Lung (tissue), 17 donors: ENCODE measurements at places on chromosomes 5 and 9. TPM values are rescaled to one million over a fixed set of nuclear protein-coding genes. Genes with fewer than 3 reads are reported as not detected.

DNA sequence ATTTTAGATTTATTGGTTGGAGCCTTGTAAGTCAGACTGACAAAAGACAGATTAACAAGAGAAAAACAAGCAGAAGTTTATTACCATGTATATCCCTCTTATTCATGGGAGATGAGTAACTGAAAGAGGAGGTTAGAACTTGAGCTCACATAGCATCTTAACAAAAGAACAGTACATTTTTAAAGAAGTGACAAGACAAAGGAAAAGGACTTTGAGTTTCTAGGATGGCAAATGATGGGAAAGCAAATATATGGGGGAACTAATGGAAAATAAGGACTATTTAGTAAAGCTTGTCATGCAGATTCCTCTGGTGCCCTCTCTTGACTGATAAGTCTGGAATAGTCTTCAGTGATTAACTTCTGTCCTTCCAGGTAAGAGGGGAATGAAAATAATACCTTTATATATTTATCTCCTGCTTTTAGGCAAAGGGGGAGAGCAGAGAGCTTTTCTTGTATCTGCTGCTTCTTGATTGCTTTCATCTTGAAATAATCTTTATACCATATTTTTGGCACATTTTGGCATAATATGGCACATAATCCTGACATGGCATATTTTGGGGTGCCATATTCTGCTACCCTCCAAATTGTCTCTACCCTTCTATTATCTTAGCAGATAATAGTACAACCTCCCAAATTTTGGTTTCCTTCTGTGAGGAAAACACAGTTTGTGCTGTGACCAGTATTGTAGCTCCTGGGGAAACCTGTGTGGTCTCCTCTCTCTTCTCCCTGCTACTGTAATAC lies 206.8 kb downstream of the TMC1 start:
- H3K4me3 ChIP-seq, result no peak overlapping the region
- DNase-seq, result no peak
- no peaks in the 10 kb centered on the region for H3K27me3 ChIP-seq
- no peak overlapping the region for H3K27ac ChIP-seq

- no peaks in the 10 kb centered on the region for H3K27me3 ChIP-seq
- H3K27ac ChIP-seq, result no peak overlapping the region
- H3K36me3 ChIP-seq, result no peaks in the 10 kb centered on the region
- no peak for DNase-seq
These were observed 7.6 kb upstream of the AK3 start for GRCh38 chr9:4748612-4749011.

DNA sequence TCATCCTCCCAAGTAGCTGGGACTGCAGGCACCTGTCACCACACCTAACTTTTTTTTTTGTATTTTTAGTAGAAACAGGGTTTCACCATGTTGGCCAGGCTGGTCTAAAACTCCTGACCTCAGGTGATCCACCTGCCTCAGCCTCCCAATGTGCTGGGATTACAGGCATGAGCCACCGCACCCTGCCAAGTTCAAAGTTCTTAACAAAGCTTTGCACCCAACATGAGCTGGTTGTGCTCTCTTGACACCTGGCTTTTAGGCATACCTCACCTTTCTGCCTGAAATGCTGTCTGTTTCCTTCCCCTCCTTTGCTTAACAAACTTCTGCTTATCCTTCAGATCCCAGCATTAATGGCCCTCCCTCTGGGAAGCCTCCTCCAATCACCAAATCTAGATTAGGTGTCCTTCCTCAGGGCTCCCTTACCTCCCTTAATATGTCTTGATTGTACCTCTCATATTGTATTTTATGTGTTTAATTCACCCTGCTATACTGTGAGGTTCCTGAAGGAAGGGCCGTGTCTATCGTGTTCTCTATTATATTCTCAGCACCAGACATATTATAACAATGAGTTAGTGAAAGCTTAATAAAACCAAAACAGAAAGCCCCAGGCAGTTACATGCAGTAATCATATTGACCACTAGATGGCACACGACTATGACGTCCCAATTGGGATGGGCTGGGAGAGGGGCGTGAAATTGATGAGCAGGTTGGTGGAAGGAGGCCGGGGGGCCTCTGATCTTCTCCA lies 62.9 kb upstream of the PPARGC1B start:
- DNase-seq, result no peak
- no peaks in the 10 kb centered on the region for H3K36me3 ChIP-seq
- H3K27me3 ChIP-seq, result no peaks in the 10 kb centered on the region
- no peak overlapping the region for H3K4me3 ChIP-seq
- no peak overlapping the region for H3K27ac ChIP-seq

GRCh38 chr5:140075371-140075770 lies 32.3 kb upstream of the NRG2 start:
- no peaks in the 10 kb centered on the region for H3K27me3 ChIP-seq
- no peak overlapping the region for H3K27ac ChIP-seq
- no peak for DNase-seq
- no peaks in the 10 kb centered on the region for H3K4me1 ChIP-seq

DNA sequence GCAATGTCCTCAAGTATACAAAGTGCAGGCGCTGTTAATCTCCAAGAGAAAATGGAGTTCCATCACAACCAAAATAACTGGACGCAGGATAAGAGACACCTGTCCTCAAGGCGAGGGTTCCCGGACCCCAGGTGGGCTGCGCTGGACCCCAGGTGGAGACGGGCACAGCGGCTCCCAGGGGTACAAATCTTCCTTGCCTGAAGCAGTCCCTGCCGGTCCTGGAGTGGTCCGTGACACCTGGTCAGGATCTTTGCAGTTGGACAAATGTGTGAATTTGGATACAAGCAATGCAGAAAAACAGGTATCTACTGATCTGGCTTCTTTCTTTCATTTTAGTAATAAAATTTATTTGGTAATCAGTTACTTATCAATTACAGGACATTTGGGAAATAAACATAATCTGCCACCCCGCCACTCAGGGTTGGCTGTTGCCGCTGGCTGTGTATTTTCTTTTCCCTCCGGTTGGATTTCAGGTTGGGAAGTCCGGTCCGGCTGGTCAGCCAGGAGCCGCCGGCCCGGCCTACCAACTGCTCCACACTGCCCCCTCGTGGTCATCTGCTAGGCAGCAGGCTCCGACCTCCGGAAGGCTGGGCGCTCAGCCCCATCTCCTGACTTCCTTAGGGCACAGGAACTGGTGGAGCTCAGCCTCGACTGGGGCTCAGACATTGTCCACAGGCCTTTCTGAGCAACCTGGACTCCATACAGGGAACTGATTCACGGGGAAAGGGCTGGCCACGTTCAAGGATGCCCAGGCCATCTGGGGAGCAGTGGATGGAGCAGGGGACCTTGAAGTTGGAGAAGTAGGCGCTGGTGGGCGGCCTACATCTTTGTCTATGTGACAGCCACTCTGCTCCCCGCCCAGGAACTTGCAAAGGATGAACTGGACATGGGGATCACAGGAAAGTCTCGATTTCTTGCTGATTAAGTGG lies 43.4 kb downstream of the NXNL2 start:
- H3K36me3 ChIP-seq, result no peaks in the 10 kb centered on the region
- peak; percentile 79 for DNase-seq
- H3K27ac ChIP-seq, result no peak overlapping the region

- no peak overlapping the region for H3K4me3 ChIP-seq
- DNase-seq, result peak; percentile 50
- peaks cover 21% of the 10 kb centered on the region for H3K36me3 ChIP-seq
- H3K4me1 ChIP-seq, result no peaks in the 10 kb centered on the region
These were observed 43.2 kb downstream of the MRRF start for GRCh38 chr9:122307925-122308324.

- H3K27ac ChIP-seq, result peak overlapping the region; percentile 59
- DNase-seq, result no peak
- no peak overlapping the region for H3K4me3 ChIP-seq
- peaks cover 38% of the 10 kb centered on the region for H3K4me1 ChIP-seq
- H3K27me3 ChIP-seq, result no peaks in the 10 kb centered on the region
- no peaks in the 10 kb centered on the region for H3K36me3 ChIP-seq
These were observed 244.2 kb downstream of the AUH start for GRCh38 chr9:91117474-91117891.

DNA sequence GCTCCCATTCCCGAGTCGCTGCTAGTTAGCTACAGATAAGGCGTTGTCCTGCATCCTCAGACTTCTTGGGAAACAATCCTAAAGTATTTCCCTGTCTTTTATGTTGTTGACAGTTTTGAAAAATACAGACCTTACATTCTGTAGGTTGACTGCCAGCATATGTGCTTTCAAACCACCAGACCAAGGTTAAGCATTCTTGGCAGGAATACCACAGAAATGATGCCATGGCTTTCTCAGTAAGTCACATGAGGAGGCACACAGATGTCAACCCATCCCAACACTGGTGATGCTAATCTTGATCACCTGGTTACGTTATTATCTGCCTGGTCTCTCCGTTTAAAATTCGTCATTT lies 871 bp downstream of the GLE1 start:
- peak overlapping the region; percentile 94 for H3K27ac ChIP-seq
- DNase-seq, result no peak
- H3K36me3 ChIP-seq, result peaks cover 10% of the 10 kb centered on the region
- H3K4me1 ChIP-seq, result peaks cover 8% of the 10 kb centered on the region
- no peaks in the 10 kb centered on the region for H3K27me3 ChIP-seq

DNA sequence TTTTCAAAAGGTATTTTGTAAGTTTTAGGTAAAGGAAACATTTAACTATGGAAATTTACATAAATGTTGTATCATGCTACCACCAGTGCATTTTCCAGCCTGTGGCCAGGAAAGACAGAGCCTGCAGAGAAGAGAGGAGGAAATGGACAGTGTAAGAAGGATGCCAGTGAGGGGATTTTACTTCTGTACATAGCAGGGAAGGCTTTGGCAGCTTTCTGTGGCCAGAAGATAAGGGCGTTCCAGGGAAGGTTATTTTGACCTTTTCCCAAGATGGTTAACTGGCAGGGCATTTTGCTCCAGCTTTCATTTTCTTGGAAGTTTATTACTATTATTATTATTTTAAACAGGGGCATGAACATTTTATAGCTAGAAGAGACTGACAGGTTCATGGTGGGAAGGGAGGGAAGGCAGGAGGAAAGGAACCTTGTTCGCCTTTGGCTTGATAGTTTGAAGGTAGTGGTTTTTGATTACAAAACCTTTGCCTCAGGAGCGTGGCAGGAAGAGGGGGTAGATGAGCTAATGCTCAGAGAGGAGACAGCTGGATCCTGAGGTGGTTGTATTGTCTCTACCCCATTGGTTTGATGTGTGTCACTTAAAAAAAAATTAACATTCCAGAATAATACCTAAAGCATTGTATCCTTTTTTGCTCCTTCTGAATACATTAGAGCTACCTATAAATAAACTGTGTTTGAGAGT lies 4.1 kb downstream of the ISOC1 start:
- DNase-seq, result no peak
- no peaks in the 10 kb centered on the region for H3K36me3 ChIP-seq
- H3K4me3 ChIP-seq, result no peak overlapping the region
- no peaks in the 10 kb centered on the region for H3K27me3 ChIP-seq
- H3K27ac ChIP-seq, result no peak overlapping the region

- H3K36me3 ChIP-seq, result no peaks in the 10 kb centered on the region
- no peaks in the 10 kb centered on the region for H3K27me3 ChIP-seq
- no peak overlapping the region for H3K4me3 ChIP-seq
- no peak overlapping the region for H3K27ac ChIP-seq
- peaks cover 46% of the 10 kb centered on the region for H3K4me1 ChIP-seq
These were observed 265.8 kb downstream of the MLLT3 start for GRCh38 chr9:20356403-20357036.

The KIAA0825 gene
- total RNA-seq, result 6.2 TPM

The SV2C gene
- total RNA-seq, result 0.37 TPM

The TCERG1 gene
- 43.7 TPM for total RNA-seq

The IL7R gene
- 87.8 TPM for total RNA-seq
